Dorsolateral prefrontal cortex (tissue), 122 donors: ENCODE measurements at places on chromosomes 7 and 10.

GRCh38 chr7:1883031-1883761, 213.1 kb downstream of the ELFN1 start:
- no peak for DNase-seq

DNA sequence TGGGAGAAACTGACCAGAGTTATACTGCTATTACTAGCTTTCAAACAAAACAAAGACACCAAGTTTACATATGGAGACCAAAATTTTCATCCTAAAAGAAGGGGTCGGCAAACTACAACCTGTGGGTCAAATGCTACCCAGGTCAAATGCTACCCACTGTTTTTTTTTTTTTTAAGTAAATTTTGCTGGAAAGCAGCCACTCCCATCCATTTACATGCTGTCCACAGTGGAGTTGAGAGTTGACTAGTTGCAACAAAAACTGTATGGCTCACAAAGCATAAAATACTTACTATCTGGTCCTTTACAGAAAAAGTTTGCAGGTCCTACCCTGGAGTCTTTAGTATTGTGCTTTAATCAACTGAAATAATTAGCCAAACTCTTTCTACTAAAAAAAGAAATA, 91.4 kb downstream of the SIRT1 start:
- no peak for DNase-seq

DNA sequence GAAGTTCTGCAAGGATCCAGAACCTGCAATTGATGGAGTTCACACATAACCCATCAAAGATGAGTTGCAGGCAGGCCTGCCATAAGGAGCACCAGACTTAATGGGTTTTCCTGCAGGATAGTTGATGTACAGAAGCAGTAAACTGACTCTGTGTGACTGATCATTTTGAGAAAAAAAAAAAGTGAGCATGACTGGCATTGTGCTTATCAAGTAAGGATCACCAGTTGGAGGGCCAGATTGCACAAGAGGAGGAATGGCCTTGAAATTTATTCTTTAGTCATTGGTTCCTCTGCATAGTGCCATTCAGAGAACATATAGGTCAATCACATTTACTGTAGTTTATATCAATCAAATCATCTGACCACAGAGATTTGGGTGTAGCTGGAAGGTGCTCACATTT, 3.8 kb downstream of the CYP3A43 start:
- DNase-seq = no peak

DNA sequence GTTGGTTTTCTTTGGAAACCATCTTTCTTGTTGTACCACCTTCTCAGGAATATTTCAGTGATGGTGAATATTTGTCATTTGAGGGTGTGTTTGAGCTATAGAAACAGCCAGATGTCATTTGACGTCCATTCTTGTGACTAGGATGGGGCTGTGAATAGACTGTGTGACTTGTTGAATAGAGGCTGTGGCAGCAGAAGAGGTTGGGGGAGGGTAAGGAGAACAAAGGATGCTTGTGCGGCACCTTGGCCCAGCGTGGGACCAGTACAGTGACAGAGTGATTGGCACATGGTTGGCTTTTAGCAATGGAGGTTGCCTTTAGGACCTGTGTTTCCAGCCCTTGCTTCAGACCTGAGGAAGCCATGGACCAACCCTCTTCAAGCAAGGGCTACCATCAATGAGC, 11.3 kb downstream of the DMBT1 start:
- no peak for DNase-seq

GRCh38 chr7:17990761-17991160, 36.9 kb downstream of the PRPS1L1 start:
- no peak for DNase-seq

GRCh38 chr7:124101173-124101768, 68.4 kb upstream of the TMEM229A start:
- DNase-seq = no peak

DNA sequence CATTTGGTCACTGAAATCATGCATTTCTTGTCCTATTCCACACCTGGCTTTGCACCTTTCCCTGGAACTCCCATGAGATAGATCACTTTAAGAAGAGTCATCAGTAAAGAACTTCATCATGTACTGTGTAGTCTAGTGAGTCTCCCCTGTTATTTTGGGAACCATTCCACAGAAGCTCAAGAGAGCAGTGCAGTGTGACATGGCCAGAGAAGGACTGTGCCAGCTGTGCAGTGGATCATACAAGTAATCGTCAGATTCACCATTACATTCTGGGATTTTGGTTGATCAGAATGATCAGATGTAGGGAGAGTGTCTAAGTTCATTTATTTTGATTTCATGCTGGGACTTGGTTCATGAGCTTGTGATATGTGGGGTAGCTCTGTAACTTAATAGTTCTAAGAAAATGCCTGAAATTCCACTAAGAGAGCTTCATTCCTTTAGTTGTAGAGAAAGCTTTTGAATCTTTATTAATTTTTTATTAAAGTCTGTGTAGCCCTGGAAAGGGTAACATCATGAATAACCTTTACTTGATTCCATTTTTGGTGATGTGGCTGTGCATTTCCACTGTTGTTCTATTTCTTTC, 166.8 kb downstream of the SUGCT start:
- no peak for DNase-seq

DNA sequence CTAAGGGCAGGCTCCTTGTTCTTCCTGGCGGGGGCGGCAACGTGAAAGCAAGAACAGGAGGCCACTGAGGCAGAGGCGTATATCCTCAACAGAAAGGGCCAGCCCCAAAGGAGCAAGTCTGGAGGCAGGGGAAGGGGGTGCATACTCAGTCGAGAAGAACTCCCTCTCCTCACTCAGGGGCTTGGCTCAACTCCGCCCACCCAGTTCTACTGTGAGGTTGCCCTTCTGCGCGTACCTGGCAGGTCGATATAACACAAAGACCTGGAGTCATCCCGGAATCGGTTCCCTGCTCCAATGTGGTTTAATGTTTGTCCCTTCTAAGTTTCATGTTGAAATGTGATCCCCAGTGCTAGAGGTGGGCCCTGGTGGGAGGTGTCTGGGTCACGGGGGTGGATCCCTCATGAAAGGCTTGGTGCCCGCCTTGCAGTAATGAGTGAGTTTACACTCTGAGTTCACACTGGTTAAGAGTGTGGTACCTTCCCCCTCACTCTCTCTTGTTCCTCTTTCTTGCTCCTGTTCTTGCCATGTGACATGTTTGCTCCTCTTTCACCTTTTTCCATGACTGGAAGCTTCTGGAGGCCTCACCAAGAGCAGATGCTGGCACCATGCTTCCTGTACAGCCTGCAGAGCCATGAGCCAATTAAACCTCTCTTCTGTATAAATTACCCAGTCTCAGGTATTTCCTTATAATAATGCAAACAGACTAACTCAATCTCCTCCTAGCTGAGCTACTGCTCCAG, 32.6 kb downstream of the GSDME start:
- DNase-seq = no peak

GRCh38 chr10:27683226-27683625, 62.4 kb downstream of the MKX start:
- DNase-seq = no peak

GRCh38 chr10:70711911-70712310, 39.6 kb downstream of the ADAMTS14 start:
- no peak for DNase-seq

GRCh38 chr7:94250987-94251386, 143.7 kb upstream of the COL1A2 start:
- no peak for DNase-seq

GRCh38 chr10:20995123-20995987, 98.2 kb upstream of the NEBL start:
- DNase-seq = no peak

- no peak for DNase-seq
Measured at GRCh38 chr7:155995183-155995612, 182.9 kb upstream of the SHH start.

- no peak for DNase-seq
Measured at GRCh38 chr7:45080265-45080957, 8.4 kb downstream of the NACAD start.

GRCh38 chr7:22332461-22332870, 24.5 kb downstream of the RAPGEF5 start:
- DNase-seq = no peak

DNA sequence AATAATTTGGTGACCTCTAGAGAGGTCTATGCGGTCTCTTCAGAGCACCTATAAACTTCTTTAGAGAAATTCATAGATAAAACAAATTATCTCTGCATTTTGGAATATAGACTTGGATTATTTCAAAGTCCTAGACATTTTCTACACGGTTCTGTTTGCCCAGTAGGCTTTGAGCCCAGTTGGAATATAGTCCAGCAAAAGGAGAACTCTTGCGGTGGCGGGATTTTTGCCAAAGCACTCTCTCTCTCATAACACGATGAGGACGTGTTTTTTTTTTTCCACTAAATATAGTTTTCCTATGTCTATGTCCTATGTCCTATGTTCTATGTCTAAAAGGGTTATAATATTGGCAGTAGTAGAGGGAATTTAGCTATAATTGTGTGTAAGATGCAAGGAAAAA, 164.9 kb upstream of the AGR3 start:
- DNase-seq = no peak

GRCh38 chr7:43289826-43290225, 177.4 kb downstream of the HECW1 start:
- no peak for DNase-seq

GRCh38 chr7:155797262-155798250, 14.7 kb downstream of the SHH start:
- no peak for DNase-seq

GRCh38 chr10:34184397-34184796, 630.7 kb downstream of the PARD3 start:
- DNase-seq = no peak

- DNase-seq = no peak
Measured at GRCh38 chr10:49255883-49256282, 43.1 kb upstream of the C10orf71 start.

GRCh38 chr7:155764438-155764793, 47.8 kb downstream of the SHH start:
- DNase-seq = no peak

DNA sequence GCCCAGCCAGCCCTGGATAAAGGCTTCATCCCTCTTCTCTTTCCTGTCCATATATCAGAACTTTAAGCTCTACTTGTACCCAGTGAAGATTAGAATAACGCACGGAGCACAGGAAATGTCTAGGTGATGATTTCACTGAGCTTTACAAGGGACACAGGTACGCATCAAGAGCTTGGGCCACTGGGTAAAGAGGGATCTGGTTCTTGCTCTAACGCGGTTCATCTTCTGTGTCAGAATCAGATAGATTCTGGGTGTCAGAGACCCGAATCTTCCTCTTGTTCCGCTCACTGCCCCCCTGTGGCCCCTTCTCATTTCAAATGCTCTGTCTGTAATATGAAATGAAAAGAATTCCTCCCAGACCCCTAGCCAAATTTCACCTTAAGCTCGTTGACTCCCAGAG, 24.7 kb downstream of the IL2RA start:
- DNase-seq = no peak

DNA sequence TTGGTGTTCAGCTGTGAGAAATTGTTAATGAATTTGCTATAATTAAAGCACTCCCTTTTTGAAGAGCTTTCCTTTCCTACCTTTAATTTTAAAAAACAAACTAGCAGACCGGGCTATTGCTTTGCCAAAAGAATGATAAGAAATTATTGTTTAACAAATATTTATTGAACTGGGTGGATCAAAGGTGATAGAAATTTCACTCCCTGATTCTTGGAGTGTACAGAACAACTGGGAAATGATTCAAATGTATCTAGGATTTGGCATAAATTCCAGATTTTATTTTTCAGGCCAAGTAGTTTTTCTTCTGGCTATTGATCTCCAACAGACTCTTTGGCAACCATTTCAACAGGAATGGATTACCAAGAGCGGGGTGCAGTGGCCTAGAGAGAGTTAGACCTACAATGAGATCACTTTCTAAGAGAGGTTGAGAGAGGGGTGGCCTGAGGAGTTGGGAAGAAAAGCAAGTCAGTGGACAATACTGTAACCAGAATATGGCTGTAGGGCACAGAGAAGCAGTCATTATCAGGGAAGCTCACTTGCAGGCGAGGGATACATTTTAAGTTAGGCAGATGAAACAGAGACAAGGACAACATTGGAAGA, 71.9 kb downstream of the PLXDC2 start:
- no peak for DNase-seq

- no peak for DNase-seq
Measured at GRCh38 chr7:116024826-116025809, 5.4 kb downstream of the TFEC start.

DNA sequence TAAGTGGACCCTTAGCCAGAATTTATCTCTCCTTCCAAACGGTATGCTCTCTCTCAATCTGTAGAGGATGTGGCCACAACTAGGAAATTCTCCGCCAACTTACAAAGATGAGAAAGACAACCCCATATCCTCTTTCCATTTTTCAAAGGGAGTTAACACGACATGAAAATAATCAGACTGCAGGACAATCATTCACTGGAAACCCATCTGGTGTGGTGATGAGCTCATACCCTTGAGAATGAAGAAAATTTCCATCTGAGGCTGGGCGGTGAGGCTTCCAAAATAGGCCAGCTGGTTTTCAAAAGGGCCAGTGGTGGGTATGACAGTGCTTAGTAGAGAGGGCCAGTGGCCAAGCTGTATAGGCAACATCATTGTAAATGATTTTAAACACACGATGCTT, 369.6 kb downstream of the FRMD4A start:
- DNase-seq = no peak

DNA sequence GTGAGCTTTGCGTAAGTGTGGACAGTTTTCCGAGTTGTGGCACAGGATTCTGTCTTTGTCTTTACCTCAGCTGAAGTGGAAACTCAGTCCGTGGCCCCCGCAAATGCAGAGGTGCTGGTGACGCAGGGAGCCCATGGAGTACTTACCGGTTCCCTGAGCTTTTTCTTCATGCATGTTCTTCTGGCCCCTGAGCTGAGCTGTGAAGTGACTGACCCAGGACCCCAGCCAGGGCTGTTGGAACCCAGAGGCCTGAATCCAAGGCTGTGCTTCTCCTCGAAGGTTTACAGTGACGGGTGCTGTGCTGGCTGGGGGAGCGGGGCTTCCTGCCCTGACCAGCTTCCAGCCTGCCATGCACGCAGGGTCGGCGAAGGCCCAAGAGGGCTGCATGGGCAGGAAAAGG, 223.5 kb downstream of the GLRX3 start:
- DNase-seq = no peak

DNA sequence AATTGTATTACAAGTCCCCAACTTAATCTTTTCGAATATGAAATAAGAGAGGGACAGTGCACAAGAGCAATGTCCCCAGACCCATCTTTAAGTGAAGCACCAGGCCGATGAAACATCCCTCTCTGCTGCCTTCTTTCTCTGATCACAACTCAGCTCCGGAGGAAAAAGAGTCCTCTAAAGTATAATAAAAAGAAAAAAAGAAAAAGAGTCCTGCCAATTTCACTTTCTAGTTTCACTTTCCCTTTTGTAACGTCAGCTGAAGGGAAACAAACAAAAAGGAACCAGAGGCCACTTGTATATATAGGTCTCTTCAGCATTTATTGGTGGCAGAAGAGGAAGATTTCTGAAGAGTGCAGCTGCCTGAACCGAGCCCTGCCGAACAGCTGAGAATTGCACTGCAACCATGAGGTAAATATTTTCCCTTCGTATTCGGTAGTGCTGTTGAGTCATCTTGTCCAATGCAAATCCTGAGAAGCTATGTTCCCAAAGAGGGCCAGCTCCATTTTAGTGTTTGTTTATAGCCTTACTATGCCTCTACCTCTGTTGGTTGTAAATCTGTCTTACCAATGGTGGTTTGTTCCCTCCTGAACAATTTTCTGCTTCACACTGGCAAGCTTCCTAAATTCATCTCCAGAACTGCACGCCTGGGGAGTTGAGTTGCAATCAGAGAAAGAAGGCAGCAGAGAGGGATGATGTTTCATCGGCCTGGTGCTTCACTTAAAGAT, at the start of gene IFIT2:
IFIT2 (plus strand) TSS at position 326 of the 725 bp plus-strand sequence; CDS start at position 404, 78 bp downstream.
- no peak for DNase-seq

GRCh38 chr10:68079434-68079833, 4.4 kb upstream of the HERC4 start:
- no peak for DNase-seq

GRCh38 chr7:33854178-33854577, 51.2 kb upstream of the BMPER start:
- DNase-seq = no peak
